ENCODE measurements at places on chromosomes 12 and 14. TPM values are rescaled to one million over a fixed set of nuclear protein-coding genes. Genes with fewer than 3 reads are reported as not detected.

The MGAT2 gene
- total RNA-seq: 83.8 TPM

The FLRT2 gene
- total RNA-seq: not detected

The TMTC1 gene
- total RNA-seq: 1.6 TPM

The RERG gene
- 0.20 TPM for total RNA-seq

The SRRM4 gene
- not detected for total RNA-seq

The FGF6 gene
- not detected for total RNA-seq

The CMKLR1 gene
- total RNA-seq: not detected

The AQP2 gene
- total RNA-seq: not detected

Measured in T-helper 1 cell treated with Interleukin-12 subunit alpha and Interleukin-12 subunit beta and Interleukin-4 antibody, amounts not matched to agents 30 ng/mL and 1 ng/mL, for 36 hours (primary cell).